ENCODE measurements at places on chromosomes 16 and 17. TPM values are rescaled to one million over a fixed set of nuclear protein-coding genes. Genes with fewer than 3 reads are reported as not detected.

- DNase-seq, result no peak
Measured at GRCh38 chr17:75843577-75844529, at the start of gene UNC13D. Gene UNC13D, minus strand, starts transcription at chr17:75844404. Its CDS starts 67 bp downstream, at chr17:75844337.

Gene IL17C
- not detected for polyA plus RNA-seq

- no peak for DNase-seq
Measured at GRCh38 chr16:54577651-54578128, 291.1 kb upstream of the IRX3 start.

GRCh38 chr16:10297341-10298006 is 88.4 kb upstream of the ATF7IP2 start:
- DNase-seq, result no peak

GRCh38 chr17:52064791-52065211 is 93.7 kb downstream of the CA10 start:
- no peak for DNase-seq

- DNase-seq, result no peak
Measured at GRCh38 chr17:19382531-19383444, 4.2 kb downstream of the MFAP4 start.

GRCh38 chr17:55666806-55667205 is 55.9 kb downstream of the TMEM100 start:
- DNase-seq, result no peak

DNA sequence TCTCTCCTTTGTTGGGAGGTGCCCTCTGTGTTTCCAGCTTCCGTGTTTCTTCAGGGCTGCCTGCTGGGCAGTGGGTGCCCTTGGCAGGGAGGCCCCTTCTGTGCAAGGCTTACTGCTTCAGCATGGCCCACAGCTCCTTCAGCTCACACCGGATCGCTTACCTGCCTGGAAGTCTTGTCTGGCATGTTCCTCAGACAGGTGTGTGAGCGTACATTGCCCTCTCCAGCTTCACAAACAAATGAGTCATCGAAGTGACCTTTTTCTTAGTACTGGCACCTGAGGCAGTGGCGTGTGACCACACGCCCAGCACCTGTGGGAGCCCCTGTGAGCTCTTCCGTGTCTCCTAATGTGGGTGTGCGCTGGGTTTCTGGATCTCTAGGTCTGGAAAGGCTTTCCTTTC is 3.5 kb downstream of the RAB40C start:
- DNase-seq, result no peak

Gene KDM6B
- 15.4 TPM for polyA plus RNA-seq

DNA sequence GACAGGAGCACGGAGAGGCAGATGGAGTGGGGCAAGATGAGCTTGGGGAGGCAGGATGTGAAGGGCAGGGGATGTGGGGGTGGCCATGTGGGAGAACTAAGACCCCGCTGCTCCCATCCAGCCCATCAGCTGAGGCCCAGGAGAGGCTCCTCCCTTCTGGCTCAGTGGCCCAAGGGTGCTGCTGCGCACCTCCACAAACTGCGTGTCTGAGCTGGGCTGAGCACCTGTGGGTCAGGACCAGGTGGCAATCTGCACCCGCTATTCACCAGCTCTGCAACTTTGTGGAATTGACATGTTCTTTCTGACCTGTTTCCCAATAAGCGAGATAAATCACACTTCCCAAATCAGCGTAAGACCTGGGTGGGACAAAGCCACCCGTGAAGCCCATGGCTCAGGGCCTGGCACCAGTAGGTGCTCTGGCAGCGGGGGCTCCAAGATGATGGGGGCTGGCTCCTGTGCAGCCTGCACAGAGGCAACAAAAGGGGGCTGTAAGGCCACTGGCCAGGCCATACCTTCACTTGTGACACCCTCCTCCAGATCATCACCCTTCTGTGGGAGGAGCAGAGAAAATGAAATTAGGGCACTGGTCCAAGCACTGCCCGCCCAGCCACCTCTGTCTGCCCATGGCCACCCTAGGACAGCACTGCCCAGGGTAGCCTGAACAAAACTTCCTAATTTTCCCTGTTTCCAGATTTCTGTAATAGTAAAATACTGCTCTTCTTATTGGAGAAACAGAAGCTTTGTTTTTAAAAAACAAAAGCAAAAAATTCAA is 11.7 kb upstream of the SREBF1 start:
- no peak for DNase-seq

All from forelimb muscle (tissue), 1 donor.